ENCODE measurements at places on chromosomes 7 and 10. TPM values are rescaled to one million over a fixed set of nuclear protein-coding genes. Genes with fewer than 3 reads are reported as not detected.

DNA sequence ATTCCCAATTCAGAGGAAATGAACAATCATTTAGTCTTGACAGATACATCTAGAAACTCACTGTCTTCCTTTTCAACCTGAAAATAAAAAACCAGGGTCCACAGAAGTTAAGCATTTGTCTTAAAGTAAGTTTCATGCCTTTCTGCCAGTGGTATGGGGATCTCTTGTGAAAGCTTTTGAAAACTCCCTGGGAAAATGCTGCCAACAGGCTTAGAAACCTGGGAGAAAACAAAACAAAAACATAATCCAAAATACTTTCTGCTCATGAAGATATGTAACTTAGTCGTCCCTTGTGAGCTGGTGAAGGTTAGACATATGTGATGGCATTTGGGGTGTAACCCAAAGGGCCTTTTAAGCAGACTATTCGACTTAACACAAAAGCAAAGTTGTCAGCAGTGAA is 66.4 kb upstream of the ZNF438 start:
- DNase-seq: no peak

VWA2 gene
- not detected for total RNA-seq

- DNase-seq: no peak
Observed at GRCh38 chr7:141073173-141073640, 657 bp upstream of the TMEM178B start.

GRCh38 chr10:119415536-119416503 is 126.7 kb downstream of the RGS10 start:
- DNase-seq: no peak

GJC3 gene
- not detected for total RNA-seq

- no peak for DNase-seq
Observed at GRCh38 chr10:71667387-71667752, 52.2 kb downstream of the C10orf105 start.

AEBP1 gene
- total RNA-seq: 93.1 TPM

AOC1 gene
- total RNA-seq: 0.43 TPM

DNA sequence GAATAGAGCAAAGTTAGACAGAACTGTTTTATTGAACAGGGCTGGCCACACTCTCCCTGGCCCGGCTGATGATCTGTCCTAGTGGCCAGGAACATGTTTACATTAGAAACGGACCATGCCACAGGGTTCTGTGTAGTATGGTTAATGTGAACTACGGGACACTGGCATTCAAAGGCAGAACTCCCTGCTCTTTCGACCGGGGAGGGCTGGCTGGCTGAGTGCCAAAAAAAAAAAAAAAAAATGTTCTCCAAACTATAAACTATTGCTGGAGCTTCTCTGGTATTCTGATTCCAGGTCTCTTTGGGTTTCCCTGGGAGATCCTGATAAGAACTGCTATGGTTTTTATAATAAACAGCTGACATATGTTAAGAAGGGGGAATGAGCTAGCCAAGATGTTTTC is 1262.6 kb upstream of the SORCS1 start:
- no peak for DNase-seq

ANKRD7 gene
- total RNA-seq: 0.62 TPM

DNA sequence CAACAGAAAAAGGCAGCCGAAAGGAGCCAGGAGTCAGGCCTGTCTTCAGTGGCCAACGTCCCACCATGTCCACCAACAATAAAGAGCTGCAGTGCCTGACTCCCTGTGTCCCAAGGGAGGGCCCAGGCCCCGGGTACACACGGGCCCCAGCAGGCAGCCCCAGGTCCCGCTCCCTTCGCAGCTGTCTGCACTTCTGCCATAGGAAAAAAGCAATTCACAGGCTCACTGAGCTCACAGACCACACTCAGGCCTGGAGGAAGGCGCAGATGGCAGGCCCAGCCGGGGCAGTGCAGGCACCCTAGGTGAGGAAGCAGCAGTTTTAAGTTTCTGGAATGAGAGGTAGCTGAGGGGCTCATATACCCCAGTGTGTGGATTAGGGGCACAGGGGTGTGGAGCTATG is 100.5 kb downstream of the PRKAG2 start:
- no peak for DNase-seq

- DNase-seq: no peak
Observed at GRCh38 chr7:94529516-94529915, 19.9 kb downstream of the CASD1 start.

DNA sequence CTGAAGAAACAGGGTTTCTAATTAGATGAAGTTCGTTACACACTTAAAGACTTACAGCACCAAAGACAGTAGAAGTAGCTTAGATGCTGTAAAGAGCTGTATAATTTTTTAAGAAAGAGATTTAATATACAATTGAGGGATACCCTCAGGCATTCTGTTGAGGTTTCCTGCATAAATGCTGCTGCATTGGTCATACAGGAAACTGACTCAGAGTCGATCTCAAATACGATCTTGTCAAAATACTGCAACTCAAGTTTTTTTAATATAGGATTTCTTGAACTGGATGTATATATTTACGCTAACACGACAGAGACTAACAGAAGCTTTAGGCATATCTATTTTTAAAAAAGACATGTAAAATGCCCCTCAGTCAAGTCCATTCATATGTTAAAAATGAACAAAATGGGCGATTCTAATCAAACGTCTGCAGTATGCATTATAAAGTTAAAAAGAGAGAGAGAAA is 2.4 kb upstream of the ARID5B start:
- no peak for DNase-seq

DNA sequence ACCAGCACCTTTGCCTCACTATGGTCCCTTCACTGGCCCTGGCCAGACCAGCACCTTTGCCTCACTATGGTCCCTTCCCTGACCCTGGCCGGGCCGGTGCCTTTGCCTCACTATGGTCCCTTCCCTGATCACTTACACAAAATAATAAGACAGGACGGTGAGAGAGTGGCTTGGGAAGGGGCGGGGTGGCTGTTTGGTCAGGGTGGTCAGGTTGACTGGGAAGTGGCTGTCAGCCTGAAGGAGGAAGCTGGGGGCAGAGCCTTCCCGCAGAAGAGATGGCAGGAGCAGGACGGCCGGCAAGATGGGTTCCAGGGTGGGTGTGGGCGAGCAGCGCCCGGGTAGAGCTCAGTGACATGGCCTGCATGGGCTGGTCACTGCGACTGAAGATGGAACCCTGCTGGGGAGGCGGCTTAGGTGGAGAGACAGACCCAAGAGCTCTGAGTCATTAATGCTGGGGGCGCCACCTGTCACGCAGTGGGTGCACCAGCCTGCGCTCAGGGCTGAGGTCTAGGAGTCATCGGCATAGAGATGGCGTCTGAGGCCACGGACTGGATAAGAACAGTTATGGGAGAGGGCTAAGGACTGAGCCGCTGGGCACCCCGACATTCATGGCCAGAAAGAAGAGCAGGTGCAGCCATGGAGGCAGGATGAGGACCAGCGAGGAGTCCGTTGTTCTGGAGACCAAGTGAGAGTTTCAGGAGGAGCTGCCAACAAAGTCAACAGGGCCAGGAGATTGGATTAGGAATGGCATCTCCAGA is 91.8 kb downstream of the CHST15 start:
- peak; percentile 74 for DNase-seq

- no peak for DNase-seq
Observed at GRCh38 chr10:97138174-97138573, 47.6 kb downstream of the SLIT1 start.

DNA sequence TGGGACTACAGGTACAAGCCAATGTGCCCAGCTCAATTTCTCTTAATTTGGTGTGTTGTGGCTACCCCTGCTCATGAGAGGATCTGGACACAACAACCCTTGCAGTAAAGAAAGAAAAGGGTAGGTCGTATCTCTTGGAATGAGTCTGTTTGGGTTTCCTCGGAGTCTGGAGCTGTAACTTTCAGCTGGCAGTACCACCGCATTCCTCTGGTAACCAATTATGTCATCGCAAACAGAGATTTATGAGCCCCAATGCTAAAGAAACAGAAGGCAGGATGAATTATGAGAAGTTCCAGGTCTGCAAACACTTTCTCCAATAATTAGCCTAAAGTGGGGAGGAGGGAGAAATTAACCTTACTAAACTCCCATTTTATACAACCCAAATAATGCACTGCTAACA is 186.6 kb upstream of the NRP1 start:
- DNase-seq: no peak

SEPHS1 gene
- total RNA-seq: 30.4 TPM

PRXL2A gene
- 54.3 TPM for total RNA-seq

GRCh38 chr10:5999440-6000165 is 22.3 kb upstream of the IL15RA start:
- DNase-seq: no peak

DNA sequence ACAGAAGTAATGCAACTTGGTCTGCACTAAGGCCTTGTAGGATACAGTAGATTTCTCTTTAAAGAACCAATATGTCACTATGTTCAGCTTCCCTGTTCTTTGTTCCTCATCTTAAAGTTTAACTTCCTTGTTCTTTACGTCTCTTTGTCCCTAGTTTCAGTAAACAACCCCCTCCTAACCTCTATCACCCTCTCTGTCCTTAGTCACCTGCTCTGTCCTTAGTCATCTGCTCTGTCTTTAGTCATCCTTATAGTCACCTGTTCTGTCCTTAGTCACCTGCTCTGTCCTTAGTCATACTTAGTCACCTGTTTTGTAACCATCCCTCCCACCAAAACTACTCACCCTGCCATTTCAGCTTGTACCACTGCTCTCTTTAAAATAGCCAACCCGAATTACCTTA is 144.6 kb upstream of the TMEM106B start:
- no peak for DNase-seq

SPDYE2 gene
- total RNA-seq: not detected

- no peak for DNase-seq
Observed at GRCh38 chr7:100818825-100819224, 8.5 kb downstream of the EPHB4 start.

DNA sequence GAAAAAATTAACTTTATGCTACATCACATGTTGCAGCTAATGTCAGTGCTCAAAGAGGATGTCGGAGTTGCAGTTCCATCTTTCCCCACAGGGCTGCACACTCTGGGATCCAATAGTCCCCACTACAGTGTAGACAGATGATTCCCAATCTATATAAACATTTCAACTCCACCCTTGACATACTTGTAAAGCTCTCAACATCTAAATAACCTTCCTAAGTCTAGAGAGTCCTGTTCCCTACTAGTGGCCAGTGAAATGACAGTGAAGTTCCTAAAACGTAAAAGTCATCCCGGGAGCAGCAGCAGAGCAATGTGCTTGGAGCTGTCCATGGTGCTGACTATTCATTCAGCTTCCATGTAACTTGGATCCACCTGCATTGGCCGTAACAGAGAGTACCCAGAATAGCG is 145.1 kb downstream of the GRM8 start:
- no peak for DNase-seq

- no peak for DNase-seq
Observed at GRCh38 chr7:92767437-92767836, 68.9 kb downstream of the CDK6 start.

DNA sequence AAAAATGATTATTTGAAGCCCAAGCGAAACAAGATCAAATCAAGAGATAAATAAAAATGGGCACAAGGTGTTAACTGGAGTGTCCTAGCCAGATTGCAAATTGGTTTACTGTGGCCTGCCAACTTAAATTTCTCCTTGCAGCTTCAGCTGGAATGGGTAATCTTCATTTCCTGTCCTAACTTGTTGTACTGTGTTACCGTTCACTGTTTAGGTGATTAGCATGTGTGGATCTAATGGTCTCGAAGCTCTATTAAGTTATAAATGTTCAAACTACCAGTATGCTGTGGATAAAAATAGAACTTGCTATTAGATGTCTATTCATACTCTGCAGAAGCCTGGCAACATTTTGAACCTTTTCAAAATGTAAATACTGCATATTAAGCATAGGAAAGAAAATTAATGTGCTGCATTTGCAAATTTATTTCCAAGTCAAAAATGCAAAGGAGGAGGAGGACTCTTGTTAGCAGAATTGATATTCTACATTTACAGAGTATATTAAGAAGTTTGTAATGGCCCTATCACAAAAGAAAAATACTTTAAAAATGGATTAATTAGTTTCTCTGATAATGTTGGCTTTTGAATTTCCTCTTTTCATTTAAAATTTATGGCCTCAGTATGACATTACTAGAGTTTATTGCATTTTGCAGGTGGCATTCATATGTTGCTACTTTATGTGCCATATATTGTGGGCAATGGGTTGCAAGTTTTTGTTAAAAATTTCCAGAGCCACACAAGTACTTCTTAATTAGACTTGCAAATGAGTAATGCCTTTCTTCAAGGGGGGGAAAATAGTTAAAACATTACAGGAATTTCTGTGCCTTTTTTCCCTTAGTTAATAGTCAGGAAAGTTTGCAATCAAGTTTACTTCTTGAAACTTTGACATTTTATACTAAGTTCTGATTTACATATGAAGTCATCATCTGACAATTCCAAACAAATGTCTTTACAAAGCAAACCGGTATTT is 92.1 kb downstream of the CABCOCO1 start:
- no peak for DNase-seq

- no peak for DNase-seq
Observed at GRCh38 chr10:73902351-73902750, 8.6 kb upstream of the PLAU start.

GRCh38 chr7:99156649-99157048 is 12.7 kb upstream of the SMURF1 start:
- no peak for DNase-seq

DNA sequence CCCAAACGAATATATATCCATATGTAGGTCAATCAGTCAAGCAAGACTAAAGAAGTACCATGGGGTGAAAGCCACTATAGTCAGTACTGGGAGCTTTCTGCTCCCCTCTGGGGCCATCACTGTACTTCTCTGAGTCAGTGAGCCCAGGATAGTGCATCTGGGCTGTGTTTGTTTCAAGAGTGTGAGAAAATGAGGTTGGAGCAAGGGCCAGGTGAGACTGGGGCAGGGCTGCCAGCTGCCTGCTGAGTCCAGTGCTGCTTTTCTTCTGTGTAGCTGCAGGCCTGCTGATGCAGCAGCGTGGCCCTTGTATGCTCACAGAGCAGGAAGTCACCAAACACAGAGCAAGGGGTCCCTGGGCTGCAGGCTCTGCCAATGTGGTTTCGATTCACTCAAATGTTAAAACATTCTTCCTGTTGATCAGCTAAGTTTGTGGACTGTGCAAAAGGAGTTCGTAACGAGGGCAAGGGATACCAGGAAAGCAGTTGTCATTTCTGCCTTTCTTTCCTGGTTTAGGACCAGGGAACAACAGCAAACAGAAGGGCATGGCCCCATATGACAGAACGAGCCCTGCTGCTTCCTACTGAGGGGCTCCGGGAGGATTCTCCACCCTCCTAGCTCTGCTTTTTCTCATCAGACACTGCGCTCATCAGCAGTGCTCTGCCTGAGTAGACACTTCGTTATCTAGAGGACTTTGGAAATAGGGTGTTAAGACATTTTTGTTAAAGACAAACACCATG is 65.4 kb upstream of the TNS3 start:
- no peak for DNase-seq

SLC26A3 gene
- not detected for total RNA-seq

CREB5 gene
- 43.1 TPM for total RNA-seq

WDR86 gene
- not detected for total RNA-seq

SUN1 gene
- 153 TPM for total RNA-seq
